ENCODE measurements at places on chromosomes 4 and X.

GRCh38 chr4:56857601-56858309, 36.3 kb upstream of the SPINK2 start:
- no peak for DNase-seq

DNA sequence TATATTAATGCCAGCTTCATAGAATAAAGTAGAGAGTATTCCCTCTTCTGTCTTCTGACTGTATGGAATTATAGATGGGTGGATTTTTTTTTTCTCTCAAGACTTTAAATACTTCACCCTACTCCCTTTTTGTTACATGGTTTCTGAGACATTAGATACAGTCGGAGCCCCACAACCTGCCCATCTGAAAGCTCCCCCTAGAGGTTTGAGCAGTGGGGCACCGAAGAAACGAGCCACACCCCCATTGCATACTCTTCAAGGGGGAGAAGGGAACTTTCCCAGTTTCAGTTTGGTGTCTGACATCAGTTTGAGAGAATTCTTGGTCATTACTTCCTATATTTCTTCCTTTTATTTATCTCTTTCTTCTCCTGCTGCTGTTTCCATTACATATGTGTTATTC, 437.6 kb upstream of the AGA start:
- DNase-seq: no peak

DNA sequence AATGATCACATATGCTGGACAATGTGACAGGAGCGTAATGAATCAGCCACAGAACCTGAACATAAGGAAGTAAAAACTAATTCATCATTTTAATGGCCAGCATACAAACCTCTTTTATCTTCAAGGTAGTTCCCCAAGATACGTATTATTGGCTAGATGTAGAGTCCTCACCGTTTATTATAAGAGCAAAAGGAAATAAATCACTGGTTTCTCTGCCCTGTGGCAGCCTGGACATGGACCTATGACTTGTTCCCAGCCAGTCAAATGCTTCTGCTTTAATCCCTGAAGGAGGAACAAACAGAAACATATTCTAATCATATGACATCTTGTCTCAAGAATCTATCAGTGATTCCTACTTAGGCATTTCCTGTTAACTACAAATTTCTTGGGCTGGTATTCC, 86.8 kb upstream of the FAM241A start:
- DNase-seq: no peak

DNA sequence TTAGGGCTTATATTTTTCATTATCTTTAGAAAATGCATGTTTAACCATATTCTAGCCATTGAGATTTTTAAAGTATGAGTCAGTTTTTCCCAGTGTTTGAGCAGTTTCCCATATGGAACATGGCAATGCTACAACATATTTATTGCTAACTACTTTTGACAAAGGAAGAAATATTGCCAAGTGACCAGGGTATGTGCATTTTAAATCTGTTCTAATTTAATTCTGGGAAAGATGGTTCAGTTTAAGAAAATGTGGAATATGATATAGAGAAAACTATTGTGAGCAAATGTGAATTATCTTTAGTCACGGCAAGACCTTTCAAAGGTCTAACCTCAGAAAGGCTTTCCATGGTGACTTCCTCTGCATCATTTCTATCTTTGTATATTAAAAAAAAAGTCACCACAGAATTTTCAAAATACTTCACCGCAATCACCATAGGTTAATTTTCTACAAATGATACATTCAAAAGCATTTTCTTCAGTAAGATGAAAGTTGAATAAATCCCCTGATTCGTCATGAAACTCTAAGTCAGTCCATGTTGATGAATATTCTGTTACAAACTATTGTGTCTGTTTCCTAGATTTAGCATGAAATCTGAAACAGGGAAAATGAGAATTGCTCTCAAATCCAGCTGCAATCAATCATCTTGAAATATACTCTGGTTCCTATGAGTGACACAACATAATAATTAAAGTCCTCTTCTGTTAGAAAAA, 2349.0 kb upstream of the TENM3 start:
- DNase-seq: no peak

GRCh38 chr4:164215113-164215741, 538.7 kb upstream of the SMIM31 start:
- no peak for DNase-seq

DNA sequence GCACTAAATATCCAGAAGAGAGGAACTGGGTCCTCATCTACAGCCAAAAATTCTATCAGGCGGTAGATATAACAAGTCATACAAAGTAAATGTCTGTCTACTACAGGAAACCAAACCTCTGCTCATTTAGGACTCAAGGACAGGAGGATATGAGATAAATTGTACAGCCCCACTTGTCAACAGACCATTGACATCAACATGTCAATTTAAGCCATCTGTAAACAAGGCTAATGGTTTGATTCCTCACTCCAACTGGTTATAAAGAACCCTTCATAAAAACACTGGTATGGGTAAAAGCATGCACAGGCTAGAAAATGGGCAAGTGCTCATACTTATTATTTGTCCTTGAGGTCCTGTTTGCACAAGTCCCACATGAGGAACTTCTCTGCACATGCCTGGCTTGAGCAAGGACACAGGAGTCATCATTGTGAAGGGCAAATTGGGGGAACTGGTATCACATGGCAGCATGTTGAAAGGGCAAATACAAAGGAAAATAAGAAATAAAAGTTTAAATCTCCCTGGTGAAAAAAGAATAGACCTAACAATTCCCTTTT, 13.2 kb downstream of the RTL8B start:
- no peak for DNase-seq

DNA sequence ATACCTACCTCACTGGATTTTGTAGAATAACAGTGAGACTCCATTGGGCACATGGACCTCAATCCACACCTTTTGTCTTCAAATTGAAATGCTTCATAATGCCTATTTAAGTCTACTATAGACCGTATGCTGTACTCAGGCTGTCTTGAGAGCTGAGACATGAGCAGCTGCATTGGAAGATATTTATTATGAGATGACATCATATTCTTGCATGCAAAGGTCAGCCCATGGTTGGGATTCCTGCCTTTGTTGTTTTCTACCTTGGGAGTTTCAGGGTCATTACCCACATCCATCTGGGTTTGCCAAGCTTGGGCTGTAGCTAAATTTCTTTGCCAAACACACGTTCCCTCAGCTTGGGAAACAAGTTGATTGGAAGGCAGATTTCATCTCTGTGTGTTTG, 33.2 kb upstream of the MAMLD1 start:
- no peak for DNase-seq

GRCh38 chr4:163548481-163549243, 54.2 kb downstream of the TMA16 start:
- peak; percentile 63 for DNase-seq

- DNase-seq: no peak
These were observed 435.6 kb downstream of the TMA16 start for GRCh38 chr4:163930086-163930485.

GRCh38 chr4:183860731-183861130, 44.4 kb upstream of the STOX2 start:
- DNase-seq: no peak

Measured in cerebellum (tissue), 4 donors.